ENCODE measurements at places on chromosomes 3 and 15.
A peak's percentile ranks its signal among the peaks of the same experiment; 100 is the strongest.

DNA sequence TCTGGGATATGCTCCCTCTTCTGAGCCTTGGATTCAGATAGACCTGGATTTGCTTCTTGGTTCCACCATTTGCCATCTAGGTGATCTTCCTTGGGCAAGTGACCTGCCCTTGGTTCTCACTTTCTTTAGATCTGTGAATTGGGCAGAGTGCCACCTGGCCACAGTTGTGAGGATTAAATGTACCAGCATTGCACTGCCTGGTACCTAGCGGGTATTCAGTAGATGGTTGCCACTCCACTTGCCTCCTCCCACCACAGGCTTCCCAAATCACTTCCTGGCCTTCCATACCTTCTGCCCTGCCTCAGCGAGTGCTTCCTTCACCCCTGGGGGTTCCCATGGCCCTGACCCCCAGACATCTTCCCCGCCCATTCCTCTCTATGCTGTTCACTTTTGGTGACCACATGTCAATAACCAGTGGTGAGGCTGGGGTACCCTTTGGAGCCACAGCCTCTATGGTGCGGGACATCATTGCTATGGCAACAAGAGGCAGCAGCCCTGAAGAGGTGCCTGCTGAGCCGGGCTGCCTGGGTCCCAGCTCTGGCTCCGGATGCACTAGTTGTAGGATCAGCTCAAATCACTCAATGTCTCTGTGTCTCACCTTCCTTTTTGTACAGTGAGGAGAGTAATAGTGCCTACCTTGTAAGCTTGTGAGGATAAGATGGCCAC is 40.5 kb downstream of the CMTM7 start:
- no peak for DNase-seq

DNA sequence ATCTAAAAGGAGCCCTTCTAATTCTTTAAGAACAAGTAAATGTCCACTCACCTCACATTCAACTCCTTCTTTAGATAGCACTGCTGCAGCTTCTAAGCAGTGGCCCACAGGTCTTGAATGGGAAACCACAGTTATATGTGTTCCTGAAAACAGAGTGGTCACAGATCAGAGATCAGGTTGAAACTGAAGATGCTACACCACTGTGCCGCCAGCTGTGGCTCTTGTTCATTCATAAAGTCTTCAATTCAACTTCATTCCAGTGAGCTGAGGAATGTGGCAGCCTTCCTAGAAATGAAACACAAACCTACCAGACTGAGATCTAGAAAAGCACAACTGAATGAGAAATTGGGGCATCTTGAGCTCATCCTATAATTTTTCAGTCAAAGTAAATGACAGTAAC is 4.0 kb downstream of the PDHB start:
- DNase-seq: no peak

DNA sequence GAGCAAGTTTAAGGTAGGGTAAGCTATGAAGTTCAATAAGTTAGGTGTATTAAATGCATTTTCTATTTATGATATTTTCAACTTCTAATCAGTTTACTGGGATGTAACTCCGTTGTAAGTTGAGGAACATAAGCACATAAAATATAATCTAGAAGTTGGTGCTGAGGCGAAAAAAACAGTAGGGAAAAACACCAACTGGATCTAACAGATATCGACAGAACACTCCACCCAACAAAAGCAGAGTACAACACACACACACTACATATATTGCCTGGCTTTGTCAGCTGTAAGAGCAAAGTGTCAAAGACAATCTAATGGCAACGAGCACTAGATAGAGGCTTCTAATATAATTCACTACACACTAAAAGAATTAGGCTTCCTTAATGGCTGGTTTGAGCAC is 8.4 kb downstream of the PIK3R4 start:
- no peak for DNase-seq

DNA sequence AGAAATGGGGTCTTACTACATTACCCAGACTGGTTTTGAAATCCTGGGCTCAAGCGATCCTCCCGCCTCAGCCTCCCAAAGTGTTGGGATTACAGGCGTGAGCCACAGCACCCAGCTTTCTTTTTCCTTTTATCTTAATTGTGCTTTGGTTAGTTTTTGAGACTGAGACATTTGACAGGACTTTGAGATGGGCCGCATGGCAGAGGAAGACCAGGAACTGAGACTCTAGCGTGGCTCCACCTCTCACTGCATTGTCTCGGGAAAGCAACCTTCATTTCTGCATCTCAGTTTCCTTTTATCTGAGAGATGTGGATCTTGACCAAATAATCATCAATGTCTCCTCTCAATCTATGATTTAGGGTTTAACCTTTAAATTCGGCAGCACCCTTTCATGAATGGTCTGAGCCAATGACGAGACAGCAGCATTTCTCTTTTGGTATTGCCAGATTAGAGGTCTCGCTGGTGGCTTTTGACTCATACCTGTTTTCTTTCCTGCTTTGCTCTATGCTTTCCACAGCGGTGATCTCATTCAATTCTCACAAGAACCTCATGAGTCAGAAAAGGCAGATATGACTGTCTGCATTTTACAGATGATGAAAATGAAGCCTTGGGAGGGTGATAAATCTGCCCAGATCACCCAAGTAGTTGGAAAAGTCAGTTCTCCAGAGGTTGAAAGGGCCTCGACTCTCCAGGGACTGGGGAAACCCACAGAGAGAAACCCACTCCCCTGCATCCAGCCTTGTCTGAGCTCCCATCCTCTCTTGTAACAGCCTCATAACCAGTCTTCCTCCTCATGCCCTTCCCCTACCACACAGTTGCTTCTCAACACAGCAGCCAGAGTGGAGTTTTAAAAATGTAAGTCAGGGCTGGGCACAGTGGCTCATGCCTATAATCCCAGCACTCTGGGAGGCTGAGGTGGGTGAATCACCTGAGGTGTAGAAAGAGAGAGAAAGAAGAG is 84.8 kb upstream of the FOXB1 start:
- DNase-seq: no peak

- peak; percentile 95 for DNase-seq
Measured at GRCh38 chr3:47009225-47010110, 30.0 kb downstream of the NBEAL2 start.

DNA sequence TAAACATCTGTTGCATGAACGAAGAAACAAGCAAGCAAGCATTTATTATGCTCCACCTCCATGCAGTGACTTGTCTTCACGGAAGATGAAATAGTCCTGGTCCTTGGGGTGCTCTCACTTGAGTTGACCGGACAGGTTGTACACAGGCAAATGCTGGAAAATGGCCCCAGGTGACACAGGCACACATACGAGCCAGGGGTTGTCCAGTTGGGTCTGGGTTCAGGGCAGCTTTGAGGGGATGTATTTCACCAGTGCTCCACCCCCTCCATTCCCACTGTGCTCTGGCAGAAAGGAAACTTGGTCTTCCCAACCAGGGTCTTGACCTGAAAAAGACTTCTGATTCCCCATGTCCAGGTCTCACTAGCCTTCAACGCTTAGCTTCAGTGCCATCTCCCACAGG is 48.3 kb upstream of the ITGA11 start:
- DNase-seq: no peak

DNA sequence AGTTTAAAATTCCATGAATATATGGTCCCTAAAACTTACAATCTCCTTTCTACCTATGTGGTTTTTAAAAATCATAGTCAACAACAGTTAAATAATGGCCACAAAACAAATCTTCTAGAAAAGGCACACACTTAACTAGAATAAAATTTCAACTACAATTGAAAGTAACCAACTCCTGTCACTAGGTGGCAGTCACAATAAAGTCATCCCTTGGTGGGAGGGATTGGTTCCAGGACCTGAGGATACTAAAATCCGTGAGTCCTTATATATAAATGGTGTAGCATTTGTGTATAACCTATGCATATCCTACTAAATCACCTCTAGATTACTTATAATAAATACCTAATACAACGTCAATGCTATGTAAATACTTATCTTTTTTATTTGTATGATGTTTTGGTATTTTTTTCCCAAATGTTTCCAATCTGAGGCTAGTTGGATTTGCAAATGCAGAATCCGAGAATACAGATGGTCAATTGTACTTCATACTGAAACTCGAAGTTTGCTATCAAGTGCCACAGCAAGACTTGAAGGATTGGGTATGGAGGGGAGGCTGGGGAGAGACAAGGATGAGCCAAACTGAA is 172.6 kb downstream of the FMN1 start:
- DNase-seq: no peak

DNA sequence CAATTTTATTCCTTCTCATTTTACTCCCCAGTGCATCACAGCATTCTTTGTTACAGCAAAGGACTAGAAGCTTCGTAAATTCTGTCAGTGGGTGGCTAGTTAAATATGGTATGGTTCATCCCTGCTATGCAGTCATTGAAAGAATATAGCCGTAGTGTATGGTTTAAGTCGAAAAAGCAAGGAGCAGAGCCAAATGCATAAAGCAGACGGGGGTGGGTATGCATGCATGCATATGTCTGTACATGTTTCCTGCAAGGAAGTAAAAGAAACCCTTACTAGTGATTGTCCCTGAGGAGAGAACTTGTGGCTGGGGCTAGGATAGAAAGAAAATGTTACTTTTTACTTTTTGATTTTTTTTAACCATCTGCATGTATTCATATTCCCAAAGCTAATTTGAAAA is 19.9 kb downstream of the RBP2 start:
- no peak for DNase-seq

DNA sequence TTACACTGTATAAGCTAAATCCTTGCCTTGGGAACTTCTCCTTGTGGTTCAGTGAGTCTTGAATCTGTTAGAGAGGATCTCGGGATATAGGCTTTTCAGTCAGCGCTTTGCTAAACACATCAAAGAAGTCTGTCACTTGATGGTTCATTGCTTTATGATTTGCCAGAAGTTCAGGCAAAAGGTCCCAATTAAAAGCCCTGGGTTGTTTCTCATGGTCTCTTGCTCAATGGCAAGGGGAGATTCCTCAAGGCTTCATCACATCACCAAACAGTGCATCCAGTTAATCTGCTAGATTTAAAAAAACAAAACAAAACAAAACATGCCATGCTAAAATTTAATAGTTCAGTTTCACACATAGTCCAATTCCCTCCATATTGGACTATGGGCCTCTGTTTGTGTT is 114.8 kb downstream of the FILIP1L start:
- no peak for DNase-seq

DNA sequence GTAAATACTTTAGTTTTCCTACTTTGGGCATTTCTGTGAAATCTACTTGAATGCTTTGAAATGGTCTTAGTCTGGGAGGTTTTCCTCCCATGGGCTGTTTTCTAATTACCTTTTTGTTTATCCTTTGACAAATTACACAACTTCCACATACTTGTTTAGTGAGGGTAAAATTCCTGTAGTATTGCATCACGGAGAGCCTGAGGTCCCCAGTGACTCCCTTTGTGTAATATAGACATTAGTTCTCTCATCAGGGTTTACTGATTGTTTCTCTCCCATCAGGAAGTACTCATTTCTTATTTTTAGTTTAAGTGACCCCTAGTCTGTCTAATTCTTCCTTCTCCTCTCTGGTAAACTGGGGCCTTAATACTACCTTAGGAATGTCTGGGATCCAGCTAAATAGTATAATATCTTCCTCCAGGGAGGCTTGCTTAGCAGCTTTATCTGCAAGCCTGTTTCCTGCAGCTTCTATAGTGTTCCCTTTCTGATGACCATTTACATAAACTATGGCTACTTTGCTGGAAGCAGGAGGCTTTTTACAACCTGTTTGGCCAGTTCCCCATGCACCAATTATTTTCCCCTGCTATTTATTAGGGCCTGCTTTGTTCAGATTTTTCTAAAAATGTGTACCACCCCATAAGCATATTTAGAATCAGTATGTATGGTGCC is 87.2 kb upstream of the XCR1 start:
- DNase-seq: no peak

DNA sequence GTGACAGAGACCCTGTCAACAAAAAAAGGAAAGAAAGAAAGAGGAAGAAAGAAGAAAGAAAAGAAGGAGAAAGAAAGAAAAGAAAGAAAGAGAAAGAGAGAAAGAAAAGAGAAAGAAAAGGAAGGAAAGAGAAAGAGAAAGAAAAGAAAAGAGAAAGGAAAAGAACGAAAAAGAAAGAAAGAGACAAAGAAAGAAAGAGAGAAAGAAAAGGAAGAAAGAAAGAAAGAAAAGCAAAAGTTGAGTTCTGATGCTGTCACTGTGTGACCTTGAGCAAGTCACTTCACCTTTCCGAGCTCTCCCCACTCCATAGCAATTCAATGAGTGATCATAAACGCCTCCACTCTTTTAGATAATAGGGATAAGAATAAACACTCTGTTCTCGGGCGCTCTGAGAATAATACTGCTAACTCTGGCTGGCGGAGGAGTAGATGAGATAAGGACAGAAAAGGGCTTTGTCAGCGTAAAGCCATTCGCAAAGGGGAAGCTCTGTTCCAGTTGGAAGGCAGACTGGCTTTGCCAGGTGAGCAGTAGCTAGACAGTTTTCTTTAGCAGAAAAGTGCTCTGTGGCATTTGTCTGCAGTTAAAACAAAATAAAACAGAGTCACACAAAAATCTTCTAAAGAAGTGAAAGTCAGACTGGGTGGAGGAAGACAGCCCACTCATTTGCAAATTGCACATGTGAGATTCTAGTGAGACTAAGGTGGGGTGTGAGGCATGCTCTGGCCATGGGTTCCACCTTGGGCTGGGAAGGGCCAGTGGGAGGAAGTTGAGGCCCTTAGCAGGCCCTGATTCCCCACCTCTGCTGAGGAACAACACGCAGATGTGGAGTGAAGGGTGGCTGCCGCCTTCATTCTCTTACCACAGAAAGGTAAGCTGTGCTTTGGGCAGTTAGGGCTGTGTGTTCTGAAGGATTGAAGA is 9.6 kb upstream of the FLNB start:
- DNase-seq: no peak

DNA sequence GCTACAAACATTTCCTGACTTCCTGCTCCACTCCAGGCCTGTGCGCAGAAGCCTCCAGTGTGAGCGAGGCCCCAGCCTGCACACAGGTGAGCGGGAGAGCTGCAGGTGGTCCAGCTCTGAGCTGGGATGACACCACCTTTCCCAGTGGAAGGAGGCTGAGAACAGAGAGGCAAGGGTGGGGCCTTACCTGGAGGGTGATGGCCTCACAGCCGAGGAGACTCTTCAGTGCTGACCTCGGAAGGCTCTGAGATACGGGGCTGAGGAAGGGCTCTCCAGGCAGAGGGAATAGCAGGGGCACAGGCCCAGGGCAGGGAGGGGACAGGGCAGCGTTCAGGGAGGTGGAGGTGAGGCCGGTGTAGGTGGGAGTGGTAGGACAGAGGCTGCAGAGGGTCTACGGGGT is 70.8 kb downstream of the EFCAB12 start:
- DNase-seq: no peak

GRCh38 chr3:41001556-41001955 is 197.7 kb upstream of the CTNNB1 start:
- DNase-seq: no peak

GRCh38 chr3:106022913-106023312 is 154.1 kb upstream of the CBLB start:
- no peak for DNase-seq

- DNase-seq: no peak
Measured at GRCh38 chr3:18149935-18150334, 275.2 kb downstream of the SATB1 start.

DNA sequence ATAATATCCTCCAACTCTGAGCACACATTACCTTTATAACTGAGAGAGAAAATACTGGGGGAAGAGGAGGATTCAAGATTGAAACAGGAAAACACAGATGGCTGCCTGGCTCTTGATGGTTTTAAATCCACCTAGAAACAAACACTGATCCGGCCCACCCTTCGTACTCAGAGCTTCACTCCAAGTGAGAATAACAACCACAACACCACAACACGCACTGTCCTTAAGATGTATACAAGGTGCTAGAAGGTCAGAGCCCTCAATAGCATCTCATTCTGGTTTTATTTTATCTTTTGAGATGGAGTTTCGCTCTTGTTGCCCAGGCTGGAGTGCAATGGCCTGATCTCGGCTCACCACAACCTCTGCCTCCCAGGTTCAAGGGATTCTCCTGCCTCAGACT is 9.9 kb downstream of the IP6K2 start:
- no peak for DNase-seq
